Head of caudate nucleus (tissue), 42 donors: ENCODE measurements at places on chromosomes 1 and 21.

DNA sequence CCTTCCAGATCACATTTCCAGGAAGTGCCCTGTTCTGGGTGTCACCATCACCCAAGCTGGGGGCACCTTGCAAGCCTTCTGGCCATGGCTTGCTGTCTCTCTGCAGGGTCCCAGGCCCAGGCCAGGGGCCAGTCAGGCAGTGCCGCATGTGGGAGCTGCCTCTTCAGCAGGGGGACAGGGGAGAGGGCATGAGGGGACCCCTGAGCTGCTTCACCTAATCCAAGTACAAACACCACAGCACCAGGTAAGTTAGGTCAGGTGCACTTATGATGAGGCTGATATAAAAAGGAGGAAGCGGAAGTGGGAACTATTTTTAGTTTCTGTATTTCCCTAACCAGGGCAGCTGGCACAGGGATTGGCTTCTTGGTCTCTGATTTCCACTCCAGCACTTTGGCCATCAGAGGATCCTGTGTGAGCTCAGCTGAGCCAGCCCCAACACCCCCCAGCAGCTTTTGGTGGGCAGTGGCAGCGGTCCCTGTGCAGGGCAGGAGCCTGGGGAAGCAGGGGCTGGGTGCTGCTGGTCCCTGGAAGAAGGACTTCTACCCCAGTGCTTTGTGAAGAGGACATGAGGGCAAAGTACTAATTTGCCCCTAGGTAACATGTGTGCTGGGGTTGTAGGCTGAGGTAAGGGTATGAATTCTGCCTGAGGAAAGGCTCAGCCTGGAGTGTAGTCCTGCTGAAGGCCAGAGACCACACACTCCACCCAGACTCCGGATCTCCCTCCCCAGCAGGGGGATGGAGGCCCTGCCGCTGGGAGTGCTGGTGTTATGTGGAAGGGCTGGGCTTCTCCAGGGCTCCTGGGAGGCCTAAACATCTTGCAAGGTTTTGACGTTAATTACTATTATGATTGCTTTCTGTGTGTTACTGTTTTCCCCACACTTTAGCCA lies 3.3 kb upstream of the PCBP3 start:
- DNase-seq, result no peak

- peak; percentile 16 for DNase-seq
Measured at GRCh38 chr1:39575191-39576015, 1.2 kb downstream of the PABPC4 start.

GRCh38 chr1:9670085-9670484 lies 18.6 kb downstream of the PIK3CD start:
- no peak for DNase-seq

DNA sequence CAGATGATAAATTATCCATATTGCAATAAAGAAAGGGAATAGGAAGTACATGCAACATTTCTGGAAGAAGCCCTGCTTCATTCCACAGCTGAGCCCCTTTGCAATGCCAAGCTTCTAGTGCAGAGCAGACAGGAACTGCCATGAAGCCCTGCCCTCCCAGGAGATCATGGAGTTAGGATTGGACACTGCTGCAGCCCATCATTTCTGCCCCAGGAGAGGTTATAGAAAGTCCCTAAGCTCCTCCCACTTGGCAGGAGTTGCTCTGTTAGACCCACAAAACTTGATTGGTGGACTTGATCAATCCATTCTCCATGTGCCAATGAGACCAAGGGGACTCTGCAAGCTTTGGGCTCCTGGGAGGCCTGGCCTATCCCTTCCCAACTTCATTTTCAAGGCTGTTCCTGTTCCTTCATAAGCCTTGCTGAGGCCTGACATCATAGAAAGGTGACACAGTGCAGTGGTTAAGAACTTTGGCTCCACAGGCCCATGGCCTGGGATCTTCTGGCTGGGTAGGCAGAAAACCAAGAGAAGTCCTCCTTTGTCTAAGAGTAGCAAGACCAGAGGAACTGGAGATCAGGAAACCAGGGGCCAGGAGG lies 1.3 kb upstream of the LAPTM5 start:
- no peak for DNase-seq

- no peak for DNase-seq
Measured at GRCh38 chr1:116819081-116819480, 64.9 kb downstream of the CD2 start.

DNA sequence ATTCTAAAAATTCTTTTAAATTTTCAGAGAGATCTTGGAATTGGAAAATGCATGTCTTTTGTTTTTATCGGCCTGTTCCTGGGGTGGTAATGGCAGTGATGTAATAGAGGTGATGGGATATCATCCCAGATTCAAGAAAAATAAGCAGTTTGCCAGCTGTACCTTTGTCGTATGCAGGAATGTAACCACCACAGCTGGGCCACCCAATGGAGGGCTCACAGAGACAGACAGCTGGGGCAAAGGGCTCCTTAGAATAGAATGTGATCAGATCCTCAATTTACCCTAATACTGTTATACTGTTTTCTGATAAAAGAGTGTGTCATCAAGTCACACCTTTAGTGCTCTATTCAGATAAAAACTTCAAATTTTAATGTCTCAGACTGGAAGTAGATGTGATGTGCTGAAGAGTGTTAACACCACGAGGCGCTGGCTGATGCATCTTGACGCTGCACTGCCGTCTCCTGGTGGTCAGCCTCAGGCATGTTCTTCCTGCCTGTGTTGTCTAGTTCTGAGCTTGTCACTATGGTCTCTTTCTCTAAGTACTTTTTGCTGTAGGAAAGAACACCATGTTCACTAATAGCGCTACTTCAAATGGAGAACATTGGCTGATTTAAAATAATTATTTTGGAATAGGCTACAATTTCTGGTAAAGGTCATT lies 78.8 kb downstream of the C1orf21 start:
- no peak for DNase-seq
